ENCODE measurements at places on chromosomes 6 and 20. TPM values are rescaled to one million over a fixed set of nuclear protein-coding genes. Genes with fewer than 3 reads are reported as not detected.

Gene C20orf141
- 0.46 TPM for total RNA-seq

Gene GATA5
- 0.37 TPM for total RNA-seq

Gene TFB1M
- total RNA-seq, result 7.2 TPM

Gene FERMT1
- 13.4 TPM for total RNA-seq

Gene EGFL8
- total RNA-seq, result 1.5 TPM

Gene LRRC1
- 5.8 TPM for total RNA-seq

Gene OR11A1
- total RNA-seq, result not detected

Gene ID4
- 0.72 TPM for total RNA-seq

Gene PHACTR1
- not detected for total RNA-seq

Gene POM121L2
- total RNA-seq, result not detected

Gene CTCFL
- not detected for total RNA-seq

Gene HAO1
- total RNA-seq, result not detected

Gene PLCB4
- 16.3 TPM for total RNA-seq

Gene TRAPPC3L
- not detected for total RNA-seq

Gene KIAA1755
- 0.13 TPM for total RNA-seq

Gene ADGRF1
- 0.08 TPM for total RNA-seq

Gene METTL24
- not detected for total RNA-seq

Gene SLC24A3
- not detected for total RNA-seq

Gene BCAS4
- 30.7 TPM for total RNA-seq

Gene LST1
- not detected for total RNA-seq

Gene LPIN3
- total RNA-seq, result 14.2 TPM

Gene COL21A1
- total RNA-seq, result 0.76 TPM

Gene TBP
- total RNA-seq, result 15.2 TPM

Gene RIPOR3
- 0.08 TPM for total RNA-seq

Gene GPX5
- not detected for total RNA-seq

Gene ESR1
- total RNA-seq, result 0.02 TPM

Gene ARFGEF2
- total RNA-seq, result 14.3 TPM

Gene LGSN
- total RNA-seq, result 2.3 TPM

Gene LY6G6F
- not detected for total RNA-seq

Gene OR2H2
- not detected for total RNA-seq

Gene GRIK2
- total RNA-seq, result 0.39 TPM

Gene TXLNB
- total RNA-seq, result not detected

Gene PDYN
- not detected for total RNA-seq

Gene EEF1A2
- total RNA-seq, result 140 TPM

Gene CTAGE9
- not detected for total RNA-seq

Gene WFDC12
- total RNA-seq, result not detected

Gene GNMT
- not detected for total RNA-seq
